ENCODE measurements at places on chromosomes 2 and 18.

DNA sequence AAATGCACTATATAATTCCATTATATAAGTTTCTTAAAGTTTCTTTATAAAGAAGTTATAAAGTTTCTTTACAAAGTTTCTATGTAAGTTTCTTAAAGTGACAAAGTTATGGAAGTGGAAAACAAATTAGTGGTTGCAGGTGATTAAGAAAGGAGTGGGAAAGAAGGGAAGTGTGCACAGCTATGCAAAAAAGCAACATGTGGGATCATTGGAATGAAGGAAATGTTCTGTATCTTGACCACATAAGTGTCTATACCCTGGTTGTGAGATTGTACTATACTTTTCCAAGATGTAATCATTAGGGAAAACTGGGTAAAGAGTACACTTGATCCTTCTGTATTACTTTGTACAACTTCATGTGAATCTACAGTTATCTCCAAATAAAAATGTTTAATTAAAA lies 1541.1 kb downstream of the LRP1B start:
- no peak for DNase-seq

DNA sequence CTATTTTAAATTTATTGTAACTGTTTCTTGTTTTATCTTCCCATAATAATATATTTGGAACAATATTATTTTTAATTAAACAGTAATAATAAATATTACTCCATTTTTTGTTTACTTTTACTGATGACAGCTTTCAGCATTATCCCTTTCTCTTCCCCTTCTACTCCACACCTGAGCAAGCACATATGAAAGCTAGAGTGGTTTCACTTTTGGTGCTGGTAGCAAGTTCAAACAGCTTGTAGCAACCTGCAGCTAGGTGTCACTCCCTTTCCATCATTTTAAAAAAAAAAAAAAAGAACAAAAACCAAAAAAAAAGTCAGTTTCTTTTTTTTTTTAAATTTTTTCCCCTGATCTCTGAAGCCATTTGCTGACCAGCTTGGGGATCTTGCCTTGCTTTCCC lies 801.8 kb downstream of the CCDC85A start:
- no peak for DNase-seq

DNA sequence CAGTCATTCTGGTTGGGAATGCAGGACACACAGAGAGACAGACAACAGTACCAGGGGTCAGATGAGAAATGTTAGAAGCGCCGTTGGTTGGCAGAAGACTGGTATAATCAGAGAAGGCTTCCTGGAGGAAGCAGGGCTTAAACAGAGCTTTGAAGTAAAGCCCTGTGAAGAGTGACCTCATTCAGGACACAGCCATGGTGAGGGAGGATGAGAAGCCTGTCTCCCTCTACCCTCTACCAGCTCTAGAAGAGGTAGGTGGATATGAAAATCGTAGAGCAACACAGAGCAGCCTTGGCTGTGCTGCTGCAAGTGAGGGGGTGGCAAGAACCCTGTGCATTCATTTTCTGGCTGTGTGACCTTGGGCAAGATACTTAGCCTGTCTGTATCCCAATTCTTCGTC lies 14.2 kb downstream of the TET3 start:
- no peak for DNase-seq

GRCh38 chr2:219897456-219897855 lies 270.0 kb downstream of the SLC4A3 start:
- DNase-seq, result no peak

DNA sequence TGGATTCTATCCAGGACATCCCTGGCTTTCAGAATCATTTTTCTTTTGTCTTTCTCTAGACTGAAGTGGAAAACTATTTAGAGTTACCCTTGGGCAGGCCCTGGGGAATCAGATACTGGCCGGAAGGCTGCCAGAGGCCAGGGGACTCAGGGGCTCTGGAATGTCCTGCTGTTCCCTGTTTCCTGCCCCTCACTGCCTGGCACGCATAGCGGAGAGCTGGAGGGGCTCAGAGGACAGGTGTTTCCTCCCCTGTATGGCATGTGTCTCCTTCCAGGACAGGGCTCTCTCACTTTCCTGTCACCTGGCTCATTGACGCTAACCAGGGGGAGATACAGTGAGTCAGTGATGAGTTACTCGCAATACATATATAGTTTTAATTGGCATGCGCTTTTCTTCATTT lies 38.8 kb downstream of the DYSF start:
- no peak for DNase-seq

DNA sequence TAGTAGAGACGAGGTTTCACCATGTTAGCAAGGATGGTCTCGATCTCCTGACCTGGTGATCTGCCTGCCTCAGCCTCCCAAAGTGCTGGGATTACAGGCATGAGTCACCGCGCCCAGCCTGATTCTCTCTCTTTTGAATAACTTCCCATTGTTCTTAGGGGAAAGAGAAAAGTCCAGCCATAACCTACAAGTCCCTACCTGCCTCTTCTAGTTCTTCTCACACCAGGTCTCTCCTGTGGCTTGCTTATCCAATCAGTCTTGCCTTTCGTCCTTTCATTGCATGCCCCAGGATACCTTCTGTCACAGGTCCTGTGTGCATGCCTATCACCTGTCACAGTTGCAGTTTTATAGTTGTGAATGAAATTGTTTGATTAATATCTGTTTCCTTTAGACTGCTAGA lies 148.1 kb downstream of the SLC4A3 start:
- no peak for DNase-seq

DNA sequence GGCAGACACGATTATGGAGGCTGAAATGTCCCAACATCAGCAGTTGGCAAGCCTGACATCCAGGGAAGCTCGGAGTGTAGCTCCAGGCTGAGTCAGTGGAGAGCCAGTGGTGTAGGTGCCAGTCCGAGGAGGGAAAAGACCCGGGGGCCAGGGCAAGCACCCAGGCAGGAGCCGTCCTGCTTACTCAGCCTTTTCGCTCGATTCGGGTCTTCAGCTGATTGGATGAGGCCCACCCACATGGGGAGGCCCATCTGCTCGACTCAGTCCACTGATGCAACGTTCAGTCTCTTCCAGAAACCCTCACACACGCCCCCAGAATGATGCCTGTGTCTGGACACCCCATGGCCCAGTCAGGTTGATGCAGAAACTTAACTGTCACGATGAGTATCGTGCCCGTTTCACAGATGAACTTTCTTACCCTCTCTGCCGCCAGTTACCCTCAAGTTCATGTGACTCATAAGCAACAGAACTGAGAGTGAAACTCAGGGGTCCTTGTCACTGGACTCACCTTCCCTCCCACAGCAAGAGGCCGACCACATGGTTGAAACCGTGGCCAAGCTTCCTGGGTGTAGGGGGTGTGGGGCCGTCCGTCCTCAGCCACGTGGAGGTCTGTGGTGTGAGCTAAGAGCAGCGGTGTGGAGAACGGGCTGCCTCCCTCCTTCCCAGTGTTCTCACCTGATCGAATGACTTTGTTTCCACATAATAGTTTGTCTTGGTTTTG lies 197.4 kb upstream of the HDAC4 start:
- no peak for DNase-seq

DNA sequence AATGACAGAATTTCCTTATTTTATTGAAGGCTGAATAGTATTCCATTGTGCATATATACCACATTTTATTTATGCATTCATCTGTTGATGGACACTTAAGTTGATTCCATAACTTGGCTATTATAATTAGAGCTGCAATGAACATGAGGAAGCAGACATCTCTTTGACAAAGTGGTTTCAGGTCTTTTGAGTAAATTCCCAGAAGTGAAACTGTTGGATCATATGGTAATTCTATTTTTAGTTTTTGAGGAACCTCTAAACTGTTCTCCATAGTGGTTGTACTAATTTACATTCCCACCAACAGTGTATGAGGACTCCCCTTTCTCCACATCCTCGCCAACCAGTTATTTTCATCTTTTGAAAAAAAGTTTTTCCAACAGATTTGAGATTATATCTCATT lies 77.5 kb downstream of the TMEM200C start:
- no peak for DNase-seq

- no peak for DNase-seq
These were observed 5.8 kb downstream of the CUL3 start for GRCh38 chr2:224579411-224579810.

- no peak for DNase-seq
These were observed 129.3 kb downstream of the GLI2 start for GRCh38 chr2:120864981-120865380.

DNA sequence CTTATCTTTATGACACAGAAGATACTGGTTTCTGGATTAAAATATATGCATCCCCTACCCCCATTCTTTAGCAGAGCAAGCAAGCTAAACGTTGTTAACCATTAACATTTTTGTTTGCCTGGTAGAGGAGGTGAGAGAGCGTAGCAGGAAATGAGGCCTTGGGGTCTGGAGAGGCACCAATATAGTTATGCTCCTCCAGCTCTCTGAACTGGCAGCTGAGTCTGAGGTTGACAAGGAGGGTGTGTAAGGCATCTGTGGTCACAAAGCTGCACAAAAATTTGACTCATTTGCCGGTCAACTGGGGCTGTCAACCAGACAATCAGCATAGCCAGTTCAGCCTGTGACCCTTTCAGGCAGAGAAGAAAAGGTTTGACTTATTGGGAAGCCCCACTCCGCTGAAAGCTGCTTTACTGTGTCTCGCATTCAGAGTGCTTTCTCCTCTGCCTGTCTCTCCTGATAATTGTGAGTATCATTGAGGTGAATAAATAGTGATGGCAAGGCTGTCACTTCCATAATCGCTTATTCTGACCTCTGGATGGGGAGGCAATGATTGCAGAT lies 647.5 kb upstream of the SETBP1 start:
- no peak for DNase-seq

- DNase-seq, result no peak
These were observed 44.8 kb downstream of the ASAP2 start for GRCh38 chr2:9251154-9252001.

- no peak for DNase-seq
These were observed 30.2 kb upstream of the RHOB start for GRCh38 chr2:20416723-20417122.

DNA sequence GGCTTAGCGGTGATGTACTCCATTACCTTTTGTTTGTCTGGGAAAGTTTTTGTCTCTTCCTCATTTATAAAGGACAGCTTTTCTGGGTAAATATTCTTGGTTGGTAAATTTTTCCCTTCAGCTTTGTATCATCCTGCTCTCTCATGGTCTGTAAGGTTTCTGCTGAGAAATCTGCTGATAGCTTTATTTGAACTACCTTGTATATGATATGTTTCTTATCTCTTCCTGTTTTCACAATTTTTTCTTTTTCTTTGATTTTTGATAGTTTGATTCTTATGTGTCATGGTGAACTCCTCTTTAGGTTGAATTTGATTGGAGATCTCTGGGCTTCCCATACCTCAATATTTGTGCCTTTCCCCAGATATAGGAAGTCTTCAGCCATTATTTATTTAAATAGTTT lies 44.7 kb downstream of the MSTN start:
- DNase-seq, result no peak

DNA sequence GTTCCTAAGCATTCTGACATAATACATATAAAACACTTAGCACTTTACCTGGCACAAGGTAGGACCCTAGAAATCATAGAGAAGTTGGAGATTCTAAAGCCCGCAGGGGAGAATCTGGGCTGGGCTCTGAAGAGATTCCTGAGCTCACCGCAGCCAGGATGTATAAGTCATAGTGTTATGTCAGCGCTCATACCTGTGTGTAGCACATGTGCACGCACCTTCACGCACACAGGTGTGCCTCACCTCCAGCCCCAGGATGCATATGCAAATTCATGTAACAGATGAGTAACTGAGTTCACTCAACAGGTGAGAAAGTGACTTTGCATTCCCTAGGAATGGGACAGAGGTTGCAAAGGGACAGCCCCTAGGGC lies 7.9 kb upstream of the SDC1 start:
- DNase-seq, result no peak

DNA sequence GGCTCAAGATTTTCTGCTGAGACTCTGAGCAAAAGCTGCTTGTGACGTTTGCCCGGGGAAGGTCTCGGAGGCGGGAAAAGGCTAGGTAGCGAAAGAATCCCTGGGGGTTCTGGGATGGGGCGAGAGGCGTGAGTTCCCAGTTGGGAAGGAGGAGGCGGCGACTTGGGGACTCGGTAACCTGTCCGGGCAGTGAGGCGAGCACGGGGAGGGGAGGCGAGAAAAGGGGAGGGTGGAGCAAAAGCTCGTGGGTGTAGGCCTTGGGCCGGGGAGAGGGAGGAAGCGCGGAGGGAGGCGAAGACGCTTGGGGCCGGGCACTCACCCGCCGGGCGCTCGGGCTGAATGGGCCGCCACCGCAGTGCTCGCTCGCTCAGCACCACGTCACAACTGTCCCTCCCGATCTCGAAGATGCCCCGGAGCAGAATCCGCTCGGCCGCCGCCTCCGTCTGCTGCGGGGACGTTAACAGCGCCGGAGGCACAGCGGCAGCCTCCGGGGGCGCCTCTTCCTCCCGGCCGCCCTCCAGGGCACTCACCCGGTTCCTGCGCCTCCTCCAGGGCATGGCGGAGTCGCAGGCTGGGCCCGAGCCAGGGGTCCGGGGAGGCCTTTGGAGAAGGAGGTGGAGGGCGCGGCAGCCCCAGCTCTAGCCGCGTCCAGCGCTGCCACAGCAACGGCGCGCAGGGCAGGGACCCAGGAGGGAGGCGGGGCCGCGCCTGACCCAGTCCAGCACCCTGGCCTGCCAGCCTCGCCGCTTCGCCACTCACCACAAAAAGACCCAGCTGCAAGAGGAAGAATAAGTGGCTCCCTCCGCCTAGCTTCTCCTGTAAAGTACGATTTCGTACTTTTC lies at the start of gene CERKL:
CERKL (minus strand) TSS at position 656 of the 842 bp plus-strand sequence; CDS start at position 557, 99 bp downstream.
- peak; percentile 20 for DNase-seq

- DNase-seq, result no peak
These were observed 20.6 kb upstream of the ZNF804A start for GRCh38 chr2:184577743-184578142.

- DNase-seq, result peak; percentile 45
These were observed 154.8 kb downstream of the RNF144A start for GRCh38 chr2:7071916-7072556.

DNA sequence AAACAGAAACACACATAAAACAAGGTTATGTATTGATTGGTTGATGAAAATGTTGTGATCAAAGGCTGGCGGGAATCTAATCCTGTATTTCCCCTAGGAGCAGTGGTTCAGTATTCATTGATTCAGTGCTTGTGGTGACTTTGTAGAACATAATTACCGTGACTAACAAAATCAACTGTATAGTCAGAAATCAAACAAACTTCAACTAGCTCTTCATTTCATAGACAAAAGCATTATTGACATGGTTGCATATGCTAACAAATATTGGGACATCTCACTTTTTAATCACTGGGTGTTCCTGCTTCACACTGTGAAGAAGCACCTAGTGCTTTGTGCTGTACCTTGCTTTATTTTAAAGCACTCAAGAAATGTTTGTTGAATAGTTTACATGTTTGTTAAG lies 41.4 kb downstream of the USP14 start:
- no peak for DNase-seq

DNA sequence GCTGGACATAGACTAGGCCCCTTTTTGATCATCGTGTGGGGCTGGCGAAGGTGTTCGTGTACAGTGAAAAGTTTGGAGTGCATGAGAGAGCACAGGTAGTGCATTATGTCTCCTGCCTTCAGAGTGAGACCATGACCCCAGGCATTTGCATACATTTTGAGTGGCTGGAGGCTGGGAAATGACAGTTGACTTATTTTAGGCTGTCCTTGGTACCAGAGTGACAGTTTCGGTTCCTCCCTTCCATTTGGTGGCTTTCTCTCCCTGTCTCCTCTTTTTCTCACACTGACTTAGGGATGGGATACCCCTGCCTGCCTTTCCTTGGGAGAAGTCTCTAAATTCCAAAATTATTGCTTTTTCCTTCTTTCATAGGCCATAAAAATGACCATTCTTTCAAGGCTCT lies 20.1 kb downstream of the SERPINB12 start:
- no peak for DNase-seq

- DNase-seq, result no peak
These were observed 499.8 kb downstream of the SUCLG1 start for GRCh38 chr2:83959266-83959665.

GRCh38 chr18:2994020-2994589 lies 18.8 kb downstream of the LPIN2 start:
- no peak for DNase-seq

- DNase-seq, result no peak
These were observed 120.0 kb downstream of the AQP4 start for GRCh38 chr18:26745288-26746181.

All from CD4-positive, alpha-beta T cell treated with Interleukin-15 for 1 hour (primary cell).